ENCODE measurements at places on chromosomes 4 and X.
A peak's percentile ranks its signal among the peaks of the same experiment; 100 is the strongest.

- no peak for DNase-seq
Measured at GRCh38 chrX:13074297-13075262, 30.2 kb upstream of the FAM9C start.

DNA sequence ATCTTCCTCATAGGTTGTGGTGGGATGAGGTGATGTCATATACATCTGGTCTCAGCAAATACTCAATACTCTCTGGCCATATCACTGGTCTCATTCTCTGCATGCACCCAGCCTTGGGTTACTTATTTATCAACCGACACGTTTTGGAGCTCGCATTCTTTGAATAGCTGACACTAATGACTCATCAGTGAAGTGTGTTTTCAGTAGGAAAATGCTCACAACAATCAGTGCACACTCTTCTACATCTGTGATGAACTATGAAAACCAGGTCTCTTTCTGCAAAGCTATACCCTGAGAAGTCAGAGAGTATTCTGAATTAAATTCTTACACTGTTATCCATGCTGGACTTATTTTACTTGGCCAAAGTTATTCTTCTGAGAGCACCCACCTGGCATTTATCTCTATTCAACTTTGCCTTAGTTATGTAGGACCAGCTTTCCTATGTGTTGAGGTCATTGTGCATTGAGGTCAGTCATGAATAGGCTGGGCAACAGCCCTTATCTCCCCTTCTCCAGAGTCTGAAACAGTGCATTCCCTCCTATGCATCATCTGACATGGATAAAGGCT, 58.7 kb upstream of the DHX15 start:
- DNase-seq = no peak

- no peak for DNase-seq
Measured at GRCh38 chr4:2483237-2483636, 14.3 kb downstream of the RNF4 start.

DNA sequence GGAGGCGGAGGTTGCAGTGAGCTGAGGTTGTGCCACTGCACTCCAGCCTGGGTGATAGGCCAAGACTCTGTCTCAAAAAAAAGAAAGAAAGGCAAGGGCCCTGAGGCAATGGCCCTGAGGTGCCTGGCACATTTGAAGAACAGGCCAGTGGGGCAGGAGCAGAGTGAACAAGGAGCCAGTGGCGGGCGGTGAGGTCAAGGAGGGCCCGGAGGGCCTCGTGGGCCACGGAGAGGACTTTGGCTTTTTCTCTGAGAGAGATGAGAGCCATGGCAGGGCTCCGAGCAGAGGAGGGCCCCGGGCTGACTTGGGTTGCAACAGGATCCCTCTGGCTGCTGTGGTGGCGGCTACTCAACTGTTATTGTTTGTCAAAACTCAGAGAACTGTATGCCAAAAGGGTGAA, 13.3 kb downstream of the FTSJ1 start:
- DNase-seq = no peak

DNA sequence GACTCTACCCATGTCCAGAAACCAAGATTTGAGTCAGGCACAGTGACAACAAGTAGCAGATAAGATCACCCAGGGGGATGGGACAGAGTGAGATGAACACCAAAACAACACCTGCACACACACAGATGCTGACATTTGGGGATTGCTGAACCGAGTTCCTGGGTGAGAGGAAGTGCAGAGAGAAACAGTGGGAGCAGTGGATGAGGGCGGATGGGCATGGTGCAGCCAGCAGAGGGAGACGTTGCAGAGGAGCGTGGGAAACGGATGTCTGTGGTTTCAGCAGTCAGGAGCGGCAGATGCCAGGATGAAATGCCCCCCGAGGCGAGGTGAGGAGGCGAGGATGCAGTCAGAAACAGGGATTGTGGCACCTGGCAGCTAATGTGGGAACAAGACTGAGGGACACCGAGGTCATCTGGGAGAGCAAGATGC, 78.6 kb upstream of the STS start:
- no peak for DNase-seq

DNA sequence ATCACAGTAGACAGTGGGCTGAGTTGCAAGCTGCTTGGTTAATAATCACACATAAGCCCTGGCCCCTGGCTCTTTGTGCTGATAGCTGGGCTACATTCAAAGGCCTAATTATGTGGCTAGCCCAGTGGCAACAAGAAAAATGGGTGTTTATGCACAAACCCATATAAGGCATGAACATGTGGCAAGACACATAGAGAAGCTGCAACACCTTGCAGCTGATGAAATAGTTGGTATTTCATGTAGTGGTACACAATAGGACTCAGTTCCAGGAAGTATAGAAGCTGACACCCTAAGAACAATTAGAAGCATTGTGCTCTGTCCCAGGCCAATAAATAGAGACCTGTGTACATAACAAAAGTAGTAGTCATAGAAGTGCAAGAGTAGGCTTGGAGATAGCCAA, 14.6 kb upstream of the ZNF630 start:
- DNase-seq = no peak

GRCh38 chr4:113979148-113979904, at the start of gene ARSJ:
Gene ARSJ (minus strand): TSS chr4:113979647. CDS start chr4:113978834, 813 bp downstream.
- peak; percentile 79 for DNase-seq

- DNase-seq = no peak
Measured at GRCh38 chrX:123617007-123617406, 115.8 kb downstream of the THOC2 start.

DNA sequence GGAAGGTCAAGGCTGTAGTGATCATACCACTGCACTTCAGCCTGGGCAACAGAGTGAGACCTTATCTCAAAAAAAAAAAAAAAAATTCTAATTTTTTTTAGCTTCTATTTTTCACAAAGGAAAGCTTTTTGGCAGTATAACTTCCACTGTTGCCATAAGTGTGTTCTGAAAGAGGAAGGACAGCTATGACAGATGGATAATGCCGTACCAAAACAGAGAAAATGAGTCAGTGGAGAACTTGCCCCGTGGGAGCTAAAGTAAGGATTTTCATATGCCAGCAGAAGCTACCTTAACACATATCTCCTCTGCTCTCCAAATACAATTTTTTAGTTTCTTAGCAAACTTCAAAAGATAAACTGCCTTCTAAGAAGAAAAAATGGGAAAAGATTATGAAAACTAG, 43.7 kb downstream of the RPS3A start:
- DNase-seq = peak; percentile 29

- no peak for DNase-seq
Measured at GRCh38 chrX:2242326-2242725, 258.4 kb downstream of the DHRSX start.

DNA sequence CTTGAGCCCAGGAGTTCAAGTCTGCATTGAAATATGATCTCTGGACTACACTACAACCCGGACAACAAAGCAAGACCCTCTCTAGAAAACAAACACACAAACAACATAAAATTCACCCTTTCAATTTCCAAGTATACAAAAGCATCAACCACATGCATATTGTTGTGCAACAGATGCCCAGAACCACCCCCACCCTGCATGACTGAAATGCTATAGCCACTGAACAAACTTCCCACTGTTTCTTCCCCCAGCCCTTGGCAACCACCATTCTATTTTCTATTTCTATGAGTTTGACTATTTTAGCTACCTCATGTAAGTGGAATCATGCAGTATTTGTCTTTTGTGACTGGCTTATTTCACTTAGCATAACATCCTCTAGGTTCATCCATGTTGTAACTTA, 14.2 kb upstream of the C4orf51 start:
- peak; percentile 2 for DNase-seq

DNA sequence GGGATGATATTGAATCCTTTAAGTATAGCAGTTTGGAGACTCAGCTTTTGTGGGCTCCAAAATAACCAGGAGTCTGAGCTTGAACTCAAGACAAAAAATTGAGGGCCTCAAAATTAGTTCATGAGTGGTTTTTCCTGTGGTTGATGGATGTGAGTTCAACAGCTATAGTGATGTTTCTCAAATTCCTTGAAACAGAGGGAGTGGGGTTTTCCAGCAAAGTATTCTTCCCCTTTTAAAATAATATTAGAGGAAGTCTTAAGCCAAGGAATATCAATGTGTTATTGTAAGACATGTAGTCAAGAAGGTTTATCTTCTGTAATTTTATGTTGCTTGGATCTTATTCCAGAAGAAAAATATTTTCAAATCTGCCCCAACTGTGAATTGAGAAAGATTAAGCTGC, 10.6 kb downstream of the OTC start:
- DNase-seq = no peak

DNA sequence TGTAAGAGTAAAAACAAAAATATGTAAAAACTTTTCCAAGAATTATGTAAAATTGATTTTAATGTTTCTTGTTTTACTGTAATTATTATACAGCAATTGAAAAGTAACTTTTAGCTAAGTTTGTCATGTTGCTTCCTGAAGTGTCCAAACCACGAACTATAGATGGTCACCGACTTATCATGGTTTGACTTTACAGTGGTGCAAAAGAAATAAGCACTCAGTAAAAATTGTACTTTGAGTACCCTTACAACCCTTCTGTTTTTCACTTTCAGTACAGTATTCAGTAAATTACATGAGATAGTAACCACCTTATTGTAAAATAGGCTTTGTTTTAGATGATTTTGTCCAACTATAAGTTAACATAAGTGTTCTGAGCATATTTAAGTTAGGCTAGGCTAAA, 93.8 kb downstream of the SLC10A6 start:
- no peak for DNase-seq

- DNase-seq = no peak
Measured at GRCh38 chrX:52576946-52577345, 60.1 kb upstream of the XAGE1B start.

GRCh38 chr4:6022607-6023288, 4.5 kb upstream of the C4orf50 start:
- DNase-seq = no peak

DNA sequence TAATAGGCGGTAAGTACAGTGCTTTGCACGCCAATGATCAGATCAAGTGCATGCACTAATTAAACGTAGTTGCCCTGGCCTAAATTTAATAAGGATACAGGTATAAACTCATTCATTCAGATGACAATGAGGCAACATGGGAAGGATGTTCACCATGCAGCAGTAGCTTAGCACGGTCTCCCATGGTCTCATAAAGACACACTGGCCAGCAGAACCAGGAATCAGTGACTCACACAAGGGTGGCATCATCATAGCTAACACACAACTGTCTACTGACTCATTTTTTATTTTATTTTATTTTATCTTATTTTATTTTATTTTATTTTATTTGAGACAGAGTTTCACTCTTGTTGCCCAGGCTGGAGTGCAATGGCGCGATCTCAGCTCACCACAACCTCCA, 42.7 kb downstream of the TMEM156 start:
- DNase-seq = no peak
